CD4-positive, alpha-beta T cell treated with Interleukin-21 for 1 hour (primary cell): ENCODE measurements at places on chromosomes 1 and 21.

- no peak for DNase-seq
Observed at GRCh38 chr21:32015461-32016139, 142.8 kb downstream of the HUNK start.

- no peak for DNase-seq
Observed at GRCh38 chr1:67644566-67644965, 40.4 kb upstream of the GADD45A start.

DNA sequence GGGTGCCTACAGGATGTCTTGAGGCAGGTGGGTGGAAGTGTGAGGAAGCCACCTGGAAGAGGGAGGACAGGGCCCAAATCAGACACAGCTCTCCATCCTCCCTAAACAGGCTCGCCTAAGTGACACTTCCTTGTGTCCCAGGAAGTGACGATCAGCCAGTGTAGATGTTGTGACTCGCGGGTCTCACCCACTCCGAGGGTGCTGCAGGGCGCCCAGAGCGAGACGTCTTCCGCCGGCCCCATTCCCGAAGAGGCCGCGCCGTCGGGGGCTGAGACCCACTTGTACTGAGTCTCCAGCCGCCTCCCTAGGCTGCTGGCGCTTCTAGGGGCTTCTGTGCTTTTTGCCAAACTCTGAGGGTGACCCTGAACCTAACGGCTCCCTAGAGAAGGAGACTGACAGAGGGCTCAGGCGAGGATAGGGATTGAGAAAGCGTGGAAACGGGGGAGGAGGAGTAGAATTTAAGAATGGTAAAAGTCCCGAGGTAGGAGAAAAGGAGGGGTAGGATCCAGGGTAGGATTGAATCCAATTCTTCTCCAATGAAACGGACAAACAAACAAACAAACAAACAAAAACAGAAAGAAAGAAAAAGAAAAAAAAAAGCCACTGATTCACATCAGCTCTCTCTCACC is 543 bp upstream of the MARK1 start:
- no peak for DNase-seq

GRCh38 chr1:167110586-167110985 is 16.7 kb downstream of the STYXL2 start:
- peak; percentile 45 for DNase-seq

- peak; percentile 21 for DNase-seq
Observed at GRCh38 chr21:41411449-41412089, 14.5 kb upstream of the MX1 start.

DNA sequence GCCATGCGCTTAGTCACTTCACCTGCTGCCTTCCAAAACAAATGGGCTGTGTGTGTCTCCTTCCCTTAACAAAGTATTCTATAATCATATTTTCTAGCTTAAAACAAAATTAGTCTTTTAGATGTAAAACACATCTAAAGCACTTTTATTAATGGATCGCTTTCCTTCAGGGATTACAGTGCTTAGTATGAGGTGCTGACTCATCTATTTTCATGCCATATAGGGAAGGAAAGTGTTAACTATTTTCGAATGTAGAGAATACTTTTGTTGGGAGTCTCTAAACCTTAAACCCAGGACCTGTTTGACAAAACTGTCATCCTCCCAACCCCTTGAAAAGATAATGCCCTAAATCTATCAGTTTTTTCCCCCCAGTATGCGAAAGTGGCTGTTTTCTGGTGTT is 90.2 kb downstream of the PBX1 start:
- DNase-seq: no peak

GRCh38 chr21:40658311-40658710 is 188.6 kb downstream of the DSCAM start:
- no peak for DNase-seq

GRCh38 chr1:64516301-64516700 is 46.4 kb downstream of the CACHD1 start:
- DNase-seq: no peak

DNA sequence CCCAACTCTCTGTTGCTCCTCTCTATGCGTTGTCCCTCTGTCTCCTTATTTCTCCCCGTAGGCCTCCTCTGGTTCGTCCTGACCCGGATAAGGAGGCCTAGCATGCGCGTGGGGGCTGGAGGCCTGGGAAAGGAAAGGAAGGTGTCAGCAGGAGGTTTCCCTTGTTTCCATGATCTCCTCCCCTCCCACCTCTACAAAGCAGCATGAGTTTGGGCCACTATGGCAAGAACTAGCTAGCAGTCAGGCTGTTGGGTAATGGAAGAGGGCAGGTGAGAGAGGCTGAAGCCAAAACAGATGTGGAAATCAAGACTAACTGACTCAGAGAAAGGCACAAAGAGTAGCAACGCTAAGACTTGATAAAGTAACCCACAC is 687 bp upstream of the SEMA6C start:
- DNase-seq: no peak

- no peak for DNase-seq
Observed at GRCh38 chr1:118039170-118039569, 109.6 kb downstream of the WDR3 start.

- no peak for DNase-seq
Observed at GRCh38 chr1:86823386-86823785, 90.5 kb downstream of the SELENOF start.

GRCh38 chr21:14691914-14692313 is 145.8 kb upstream of the SAMSN1 start:
- DNase-seq: no peak

DNA sequence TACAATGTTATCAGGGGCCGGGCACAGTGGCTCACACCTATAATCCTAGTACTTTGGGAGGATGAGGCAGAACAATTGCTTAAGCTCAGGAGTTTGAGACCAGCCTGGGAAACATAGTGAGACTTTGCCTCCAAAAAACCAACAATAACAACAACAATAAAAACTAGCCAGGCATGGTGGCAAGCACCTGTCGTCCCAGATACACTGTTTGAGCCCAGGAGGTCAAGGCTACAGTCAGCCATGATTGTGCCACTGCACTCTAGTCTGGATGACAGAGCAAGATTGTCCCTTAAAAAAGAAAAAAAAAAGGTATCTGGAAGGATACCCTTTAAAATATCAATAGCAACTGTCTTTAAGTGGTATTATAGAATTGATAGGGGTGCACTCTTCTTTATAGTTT is 16.1 kb downstream of the SORT1 start:
- DNase-seq: no peak

DNA sequence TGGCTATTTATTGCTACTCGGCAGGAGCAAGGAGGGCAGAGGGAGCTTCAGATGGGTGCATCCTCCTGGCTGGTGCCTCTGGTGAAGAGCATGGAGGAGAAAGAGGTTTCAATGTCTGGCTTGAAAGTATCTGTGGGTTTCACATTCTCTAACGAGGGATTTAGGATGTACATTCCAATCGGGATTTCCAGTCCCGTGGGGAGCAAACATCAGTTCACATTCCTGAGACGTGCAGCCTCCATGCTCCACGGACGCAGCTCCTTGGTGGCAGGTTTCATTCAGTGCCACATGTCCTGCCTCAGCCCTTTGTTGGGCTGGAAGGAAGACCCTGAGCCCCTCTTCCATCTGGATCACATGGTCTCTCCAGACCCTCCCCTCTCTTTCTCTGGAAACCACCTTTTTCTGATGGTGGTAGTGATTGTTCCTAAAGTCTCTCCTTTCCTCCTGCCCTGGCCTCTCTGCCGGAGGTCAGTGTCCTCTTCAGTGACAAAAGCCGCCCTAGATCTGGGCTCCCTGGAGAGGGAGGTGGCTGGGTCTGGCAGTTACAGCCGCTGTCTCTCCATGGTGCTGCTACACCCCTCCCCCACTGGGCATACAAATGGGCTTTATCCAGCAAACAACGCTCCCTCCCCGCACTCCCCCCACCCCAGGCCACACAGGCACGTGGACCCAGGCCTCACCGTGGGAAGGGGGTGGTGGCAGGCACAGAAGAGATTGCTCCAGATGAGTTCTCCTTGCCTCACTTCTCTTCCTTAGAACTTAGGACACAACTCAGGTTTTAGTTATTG is 826 bp upstream of the CA14 start:
- DNase-seq: no peak

- no peak for DNase-seq
Observed at GRCh38 chr1:234643111-234643849, 33.3 kb upstream of the IRF2BP2 start.

- DNase-seq: no peak
Observed at GRCh38 chr1:55634516-55634915, 419.4 kb upstream of the USP24 start.

DNA sequence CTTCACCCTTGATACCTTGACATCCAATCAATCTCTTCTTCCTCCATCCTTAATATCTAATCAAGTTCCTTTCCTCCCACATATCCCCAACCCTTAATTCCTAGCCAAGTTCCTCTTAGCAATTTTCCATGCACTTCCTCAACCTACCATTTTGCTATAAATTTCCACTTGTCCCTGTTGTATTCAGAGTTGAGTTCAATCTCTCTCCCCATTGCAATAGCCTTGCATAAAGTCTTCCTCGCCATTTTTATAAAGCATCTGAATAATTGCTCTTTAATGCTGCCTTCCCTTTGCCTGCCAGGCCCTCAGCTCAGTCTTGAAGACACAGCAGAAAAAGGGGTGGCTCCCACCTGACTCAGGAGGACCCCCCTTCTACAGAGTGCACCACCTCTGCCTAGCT is 390.3 kb downstream of the HHIPL2 start:
- no peak for DNase-seq

GRCh38 chr1:27117733-27118439 is 37.0 kb downstream of the SLC9A1 start:
- DNase-seq: no peak

- DNase-seq: no peak
Observed at GRCh38 chr1:209675565-209676154, 448 bp downstream of the G0S2 start.

GRCh38 chr21:44337941-44338895 is 972 bp downstream of the CFAP410 start:
- DNase-seq: peak; percentile 51

GRCh38 chr1:44660176-44660575 is 14.1 kb downstream of the TMEM53 start:
- no peak for DNase-seq

DNA sequence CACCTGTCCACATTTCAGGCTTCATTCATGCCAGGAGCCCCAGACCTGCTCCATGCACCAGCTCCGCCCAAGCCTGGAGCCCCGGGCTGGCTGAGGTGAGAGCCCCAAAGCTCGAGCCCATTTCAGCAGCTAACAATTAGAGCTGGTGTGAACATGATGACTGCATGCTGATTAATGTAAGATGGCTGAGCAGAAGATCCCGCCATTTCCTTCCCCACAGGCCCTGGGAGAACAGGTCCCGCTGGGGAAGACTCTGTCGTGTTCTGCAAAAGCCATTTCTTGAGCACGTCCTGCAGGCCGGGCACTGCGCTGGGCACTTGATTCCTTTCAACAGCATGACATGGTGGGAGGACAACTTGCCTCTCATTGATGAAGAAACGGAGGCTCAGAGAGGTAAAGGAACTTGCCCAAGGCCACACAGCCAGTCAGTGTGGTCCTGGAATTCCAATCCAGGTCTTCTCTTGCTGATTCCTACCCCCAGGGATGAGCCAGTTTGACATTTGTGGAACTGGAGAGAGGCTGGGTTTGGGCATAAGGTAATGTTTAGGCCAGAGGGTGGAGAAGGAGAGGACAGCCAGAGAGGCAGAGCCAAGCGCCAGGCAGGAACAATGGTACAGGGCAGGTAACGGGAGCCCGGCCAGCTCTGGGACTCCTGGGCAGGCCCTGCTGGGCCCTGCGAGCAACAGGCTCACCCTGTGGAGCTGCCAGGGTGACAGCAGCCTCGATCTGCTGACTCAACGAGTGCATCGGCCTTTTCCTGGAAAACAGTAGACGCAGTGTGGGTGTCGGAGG is 28.1 kb upstream of the EPHA2 start:
- no peak for DNase-seq

DNA sequence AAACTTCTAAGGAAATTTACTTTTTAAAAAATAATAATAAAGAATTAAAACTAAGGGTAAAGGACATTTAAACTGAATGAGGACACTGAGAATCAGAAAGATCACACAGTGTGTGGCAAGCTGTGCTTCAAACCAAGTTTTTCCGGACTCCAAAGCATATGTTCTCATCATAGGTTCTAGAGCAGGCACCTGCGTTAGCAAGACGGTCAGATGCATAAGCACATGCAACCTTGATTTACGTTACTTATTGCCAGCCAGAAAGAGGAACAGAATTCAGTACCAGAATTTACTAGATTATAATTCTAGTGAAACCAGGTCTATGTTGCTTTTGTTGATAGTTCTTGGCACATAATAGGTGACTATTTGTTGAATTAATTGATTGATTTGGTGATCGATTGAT is 6.2 kb upstream of the LBR start:
- no peak for DNase-seq

DNA sequence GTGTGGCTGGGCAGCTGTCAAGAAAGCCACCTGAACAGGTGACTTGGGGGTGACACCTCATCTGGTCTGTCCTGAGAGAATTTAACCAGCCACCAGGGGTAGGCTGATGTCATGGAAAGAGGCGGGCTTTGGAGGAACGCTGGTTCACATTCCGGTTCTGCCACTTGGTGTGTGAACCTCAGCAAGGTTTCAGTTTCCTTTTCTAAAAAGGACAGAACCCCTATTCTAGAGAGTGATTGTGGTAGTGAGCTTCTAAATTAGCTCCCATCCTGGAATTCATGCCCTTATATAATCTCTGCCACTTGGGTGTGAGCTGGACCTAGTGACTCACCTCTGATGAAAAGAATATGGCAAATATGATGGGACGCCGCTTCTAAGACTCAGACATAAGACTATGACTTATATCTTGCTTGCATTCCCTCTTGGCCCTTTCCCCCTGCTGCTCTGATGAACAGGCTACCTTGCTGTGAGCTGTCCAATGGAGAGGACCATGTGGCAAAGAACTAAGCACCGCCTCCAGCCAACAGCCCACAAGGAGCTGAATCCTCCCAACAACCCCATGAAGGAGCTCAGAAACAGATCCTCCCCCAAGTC is 332.1 kb downstream of the RRAGC start:
- peak; percentile 51 for DNase-seq

- DNase-seq: no peak
Observed at GRCh38 chr1:7335224-7335879, 435.7 kb upstream of the VAMP3 start.

GRCh38 chr1:214615871-214616270 is 12.9 kb downstream of the CENPF start:
- DNase-seq: no peak

DNA sequence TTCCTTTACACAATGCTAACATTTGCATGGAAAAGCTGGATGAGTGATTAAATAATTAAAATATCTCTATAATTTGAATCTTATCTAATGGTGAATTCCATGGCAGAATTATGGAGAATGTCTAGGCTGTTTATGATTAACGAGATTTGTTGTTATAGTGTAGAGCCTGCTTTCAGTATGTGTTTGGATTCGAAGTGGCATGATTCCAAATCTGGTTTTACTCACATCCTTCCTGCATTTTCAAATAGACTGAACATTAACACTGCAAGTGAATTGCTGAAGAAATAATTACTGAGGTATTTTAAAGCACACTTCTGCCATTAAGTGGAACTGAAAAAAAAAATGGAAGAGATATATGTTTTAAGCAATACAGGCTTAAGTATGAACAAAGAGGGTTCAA is 5.1 kb upstream of the NEK7 start:
- no peak for DNase-seq
